CD14-positive monocyte (primary cell): ENCODE measurements at places on chromosomes 3 and 15.

DNA sequence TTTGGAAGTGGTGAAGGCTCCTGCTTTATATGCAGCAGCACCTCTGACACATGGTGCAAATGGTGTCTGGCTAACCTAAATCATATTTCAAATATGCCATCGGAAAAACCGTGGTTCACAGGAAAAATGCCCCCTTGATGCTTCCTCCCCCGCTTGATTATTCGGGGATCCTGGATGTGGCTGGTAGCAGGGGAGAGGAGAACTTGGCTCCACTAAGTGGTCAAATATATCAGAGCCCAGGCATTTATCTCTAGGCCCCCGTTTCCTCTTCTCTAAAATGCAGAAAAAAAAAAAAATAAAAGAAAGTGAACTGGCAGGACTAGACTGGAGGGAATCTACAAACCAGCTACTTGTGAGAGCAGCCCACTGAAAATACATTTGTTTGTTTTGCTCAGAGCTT is 18.2 kb upstream of the ATP2B2 start:
- DNase-seq, result no peak

GRCh38 chr3:174620138-174620537 is 239.0 kb upstream of the NAALADL2 start:
- no peak for DNase-seq

- no peak for DNase-seq
Observed at GRCh38 chr3:112793326-112794081, 53.2 kb downstream of the CD200R1L start.

DNA sequence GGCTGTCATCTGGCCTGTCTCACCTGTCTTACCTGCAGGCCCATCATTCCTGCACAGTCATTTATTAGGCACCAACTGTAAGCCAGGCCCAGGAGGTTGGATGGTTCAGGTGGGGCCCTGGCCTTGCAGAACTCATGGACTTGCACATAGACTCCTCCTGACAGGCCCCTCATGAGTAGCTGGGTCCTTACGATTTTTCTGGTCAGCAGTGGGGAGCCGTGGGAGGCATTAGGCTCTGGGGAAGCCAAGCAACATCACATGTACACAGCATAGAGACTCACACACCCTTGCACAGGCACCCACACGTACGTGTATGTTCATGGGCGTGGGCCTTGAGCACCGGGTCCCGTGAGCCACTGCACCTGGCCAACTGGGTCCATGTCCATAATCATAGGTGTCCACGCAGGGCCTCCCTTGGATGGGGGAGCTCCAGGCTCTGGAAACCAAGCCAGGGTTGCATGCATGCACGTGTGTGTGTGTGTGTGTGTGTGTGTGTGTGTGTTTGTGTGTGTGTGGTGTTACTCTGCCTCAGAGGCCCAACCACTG is 20.3 kb downstream of the CISH start:
- no peak for DNase-seq

GRCh38 chr3:124688581-124689454 is 41.4 kb upstream of the UMPS start:
- peak; percentile 49 for DNase-seq

- no peak for DNase-seq
Observed at GRCh38 chr3:40615110-40615915, 90.6 kb downstream of the ZNF621 start.

GRCh38 chr3:99818818-99819217 is 1.2 kb downstream of the CMSS1 start:
- DNase-seq, result no peak

DNA sequence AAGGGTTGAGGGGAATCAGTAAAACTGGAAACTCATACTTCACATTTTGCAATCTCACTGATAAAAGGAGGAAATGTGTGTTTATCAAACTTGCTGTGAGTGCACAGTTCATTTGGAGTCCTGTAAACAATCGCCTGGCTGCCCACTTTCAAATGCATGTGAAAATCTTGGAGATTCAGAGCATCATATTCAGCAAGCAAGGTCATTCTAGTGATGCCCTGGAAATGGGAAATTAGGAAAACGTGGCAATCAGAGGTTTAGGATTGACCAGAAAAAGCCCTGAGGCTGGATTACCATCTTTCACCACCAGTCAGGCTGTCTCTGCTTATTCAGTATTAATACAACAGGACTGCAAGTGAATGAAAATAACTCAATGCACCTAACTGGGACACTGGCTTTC is 23.9 kb downstream of the DPH6 start:
- no peak for DNase-seq

DNA sequence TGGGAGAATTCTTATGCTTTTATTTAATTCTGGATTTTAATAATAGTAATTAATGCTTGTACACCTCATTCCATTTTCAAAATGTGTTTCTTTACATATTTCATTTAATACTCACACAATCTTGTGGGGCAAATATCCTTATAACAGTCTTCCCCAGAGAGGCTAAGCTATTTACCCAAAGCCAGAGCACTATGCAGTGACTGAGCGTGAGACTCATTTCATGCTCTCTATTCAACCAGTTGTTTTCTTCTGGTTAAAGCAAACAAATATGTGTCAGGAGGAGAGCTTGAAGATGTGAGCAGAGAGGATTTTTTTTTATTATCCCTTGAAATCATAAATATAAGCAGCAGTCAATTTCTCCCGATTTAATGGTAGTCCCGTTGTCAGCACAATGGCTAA is 548.3 kb upstream of the TBL1XR1 start:
- DNase-seq, result no peak

- DNase-seq, result no peak
Observed at GRCh38 chr3:23073724-23074305, 129.3 kb upstream of the UBE2E2 start.

DNA sequence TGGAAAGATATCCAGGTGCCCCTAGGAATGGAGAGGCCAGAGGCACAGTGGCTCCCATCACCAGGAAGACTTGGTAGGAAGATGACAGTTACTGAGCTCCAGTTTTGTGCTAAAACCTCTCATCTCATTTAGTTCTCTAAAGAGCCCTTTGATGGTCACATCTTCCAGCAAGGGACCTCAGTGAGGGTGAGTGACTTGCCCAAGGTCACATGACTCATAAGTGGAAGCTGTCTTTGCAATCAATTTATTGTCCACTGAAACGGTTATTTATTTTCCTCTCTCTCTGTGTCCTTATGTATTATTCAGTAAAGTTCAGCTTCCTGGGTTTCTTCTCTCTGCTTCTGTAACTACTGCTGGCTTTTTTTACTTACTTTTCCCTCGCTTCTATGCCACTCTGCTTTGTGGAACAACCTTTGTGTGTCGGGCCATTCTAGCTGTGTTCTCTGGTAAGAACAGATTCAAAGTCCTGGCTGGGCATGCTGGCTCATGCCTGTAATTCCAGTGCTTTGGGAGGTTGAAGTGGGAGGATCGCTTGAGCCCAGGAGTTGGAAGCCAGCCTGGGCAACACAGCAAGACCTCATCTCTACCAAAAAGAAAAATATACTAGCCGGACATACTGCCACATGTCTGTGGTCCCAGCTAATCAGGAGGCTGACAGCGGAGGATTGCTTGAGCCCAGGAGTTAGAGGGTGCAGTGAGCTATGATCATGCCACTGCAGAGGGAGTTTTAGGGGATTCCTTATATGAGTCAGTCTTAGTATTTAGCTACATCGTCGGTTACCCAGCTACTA is 55.9 kb downstream of the PDIA5 start:
- DNase-seq, result no peak

DNA sequence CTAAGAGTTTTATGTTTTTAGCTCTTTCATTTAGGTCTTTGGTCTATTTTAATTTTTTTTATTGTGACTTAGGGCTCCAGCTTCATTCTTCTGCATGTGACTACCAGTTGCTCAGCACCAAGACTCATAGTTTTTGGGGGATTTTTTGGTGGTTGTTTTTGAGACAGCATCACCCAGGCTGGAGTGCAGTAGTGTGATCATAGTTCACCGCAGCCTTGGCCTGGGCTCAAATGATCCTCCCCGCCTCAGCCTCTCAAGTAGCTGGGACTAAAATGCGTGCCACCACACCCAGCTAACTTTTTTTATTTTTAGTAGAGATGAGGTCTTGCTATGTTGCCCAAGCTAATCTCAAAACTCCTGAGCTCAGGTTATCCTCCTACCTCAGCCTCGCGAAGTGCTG is 19.4 kb downstream of the CDV3 start:
- no peak for DNase-seq

GRCh38 chr3:46280105-46280797 is 38.0 kb downstream of the CCR3 start:
- DNase-seq, result peak; percentile 31
